ENCODE measurements at places on chromosomes 1 and 21.

DNA sequence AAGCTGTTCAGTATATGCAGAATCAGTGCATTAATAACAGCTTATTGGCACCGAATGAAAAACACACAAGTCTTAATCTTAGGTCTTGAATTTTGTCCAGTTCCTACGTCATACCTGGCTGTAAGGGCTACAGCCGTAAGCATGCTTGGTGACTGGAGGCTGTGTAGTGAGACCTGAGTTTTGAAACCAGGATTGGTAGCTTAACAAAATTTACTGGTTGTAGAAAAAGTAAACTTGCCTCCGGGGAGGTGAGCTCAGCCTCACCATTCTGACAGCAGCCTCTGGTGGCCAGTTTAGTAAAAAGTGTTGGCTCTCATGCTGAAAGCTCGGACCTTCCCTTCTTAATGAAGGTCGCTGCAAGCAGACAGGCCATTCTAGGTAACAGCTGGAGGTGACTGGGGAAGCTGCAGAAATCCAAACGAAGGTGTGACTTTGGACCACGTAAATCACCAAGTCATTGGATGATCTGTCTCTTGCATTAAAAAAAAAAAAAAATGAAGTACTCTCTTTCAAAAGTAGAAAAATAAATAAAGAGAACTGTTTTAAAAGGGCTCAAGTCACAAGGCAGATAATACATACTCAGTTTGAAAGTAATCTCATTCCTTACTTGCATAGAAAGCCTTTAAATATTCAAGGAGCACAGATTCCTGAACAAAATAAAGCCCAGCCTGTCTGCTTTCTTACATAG is 48.9 kb downstream of the HLCS start:
- DNase-seq = no peak

GRCh38 chr1:210898473-210898872 is 235.5 kb downstream of the KCNH1 start:
- no peak for DNase-seq

DNA sequence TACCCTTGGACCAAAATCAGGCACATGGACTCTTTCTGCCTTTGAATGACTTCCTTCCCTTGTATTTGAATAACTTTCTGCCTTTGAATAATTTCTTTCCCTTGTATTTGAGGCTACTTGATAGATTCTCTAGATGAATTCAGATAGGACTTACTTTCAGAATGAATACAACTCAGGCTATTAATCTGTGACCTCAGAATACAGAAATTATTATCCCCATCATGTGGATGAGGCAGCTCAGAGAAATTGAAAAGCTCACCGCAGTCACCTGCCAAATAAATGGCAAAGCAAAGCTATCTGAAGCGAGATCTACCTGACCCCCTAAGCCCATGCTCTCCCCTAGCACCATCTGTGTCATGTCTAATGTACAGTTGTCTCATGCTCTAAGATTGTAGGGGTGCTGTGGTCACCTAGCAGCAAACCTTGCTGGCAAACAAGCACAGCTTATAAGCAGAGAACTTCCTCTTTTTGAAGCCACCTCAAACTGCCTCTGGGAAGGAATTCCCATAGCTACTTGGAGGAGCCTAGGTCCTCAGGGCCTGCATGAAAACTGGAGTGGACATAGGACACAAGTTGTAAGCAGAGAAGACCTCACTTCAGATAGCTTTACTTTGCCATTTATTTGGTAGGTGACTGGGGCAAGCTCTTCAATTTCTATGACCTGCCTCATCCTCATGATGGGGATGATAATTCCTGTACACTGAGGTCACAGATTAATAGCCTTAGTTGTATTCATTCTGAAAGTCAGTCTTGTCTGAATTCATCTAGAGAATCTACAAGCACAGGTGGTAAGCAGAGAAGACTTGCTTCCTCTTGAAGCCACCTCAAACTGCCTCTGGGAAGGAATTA is 66.1 kb downstream of the FASLG start:
- DNase-seq = no peak

DNA sequence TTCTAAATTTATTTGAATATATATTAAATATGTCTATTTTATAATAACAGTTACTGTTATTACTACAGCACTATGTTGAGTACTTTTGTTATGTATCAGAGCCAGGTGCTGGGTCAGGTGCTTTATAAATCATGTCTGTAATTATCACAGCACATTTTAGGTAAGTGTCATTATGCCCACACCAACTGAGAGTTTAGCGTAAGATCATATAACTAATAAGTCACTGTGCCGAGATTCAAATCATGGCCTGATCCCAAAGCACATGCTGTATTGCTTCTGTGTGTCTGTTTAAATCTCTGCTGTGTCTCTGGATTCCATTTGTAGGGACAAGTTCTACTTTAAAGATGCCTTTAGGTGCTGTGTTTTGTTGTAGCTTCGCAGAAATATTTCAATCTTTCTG is 1.9 kb downstream of the GPSM2 start:
- DNase-seq = no peak

- DNase-seq = no peak
These were observed 66.7 kb downstream of the TGFBR3 start for GRCh38 chr1:91819038-91819788.

GRCh38 chr21:36913247-36914169 is 53.0 kb downstream of the HLCS start:
- no peak for DNase-seq

- peak; percentile 82 for DNase-seq
These were observed 65.9 kb downstream of the PIK3CD start for GRCh38 chr1:9717193-9718005.

- no peak for DNase-seq
These were observed 108.4 kb downstream of the CNIH3 start for GRCh38 chr1:224724566-224724965.

- DNase-seq = no peak
These were observed 77.2 kb downstream of the MPZL1 start for GRCh38 chr1:167798952-167799351.

DNA sequence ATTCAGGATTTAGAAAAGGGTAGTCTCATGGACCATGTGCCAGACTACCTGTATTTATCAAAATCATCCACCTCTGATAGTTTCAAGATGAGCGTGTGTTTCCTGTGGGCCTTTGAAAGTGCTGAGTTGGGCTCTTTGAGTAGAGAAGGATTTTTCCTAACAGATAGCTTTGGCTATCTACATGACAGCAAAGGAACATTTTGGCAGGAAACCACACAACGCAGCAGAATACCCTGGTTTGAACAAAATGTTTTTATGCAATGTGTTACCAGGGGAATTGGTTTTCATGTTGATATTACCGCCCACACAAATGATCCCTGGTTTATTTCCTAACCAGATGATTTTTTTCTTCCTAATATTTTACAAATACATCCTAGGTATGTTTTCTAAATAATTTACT is 431.4 kb downstream of the NEGR1 start:
- no peak for DNase-seq

- DNase-seq = no peak
These were observed 5.1 kb upstream of the ACTN2 start for GRCh38 chr1:236681219-236681618.

GRCh38 chr1:214632091-214632490 is 29.1 kb downstream of the CENPF start:
- no peak for DNase-seq

DNA sequence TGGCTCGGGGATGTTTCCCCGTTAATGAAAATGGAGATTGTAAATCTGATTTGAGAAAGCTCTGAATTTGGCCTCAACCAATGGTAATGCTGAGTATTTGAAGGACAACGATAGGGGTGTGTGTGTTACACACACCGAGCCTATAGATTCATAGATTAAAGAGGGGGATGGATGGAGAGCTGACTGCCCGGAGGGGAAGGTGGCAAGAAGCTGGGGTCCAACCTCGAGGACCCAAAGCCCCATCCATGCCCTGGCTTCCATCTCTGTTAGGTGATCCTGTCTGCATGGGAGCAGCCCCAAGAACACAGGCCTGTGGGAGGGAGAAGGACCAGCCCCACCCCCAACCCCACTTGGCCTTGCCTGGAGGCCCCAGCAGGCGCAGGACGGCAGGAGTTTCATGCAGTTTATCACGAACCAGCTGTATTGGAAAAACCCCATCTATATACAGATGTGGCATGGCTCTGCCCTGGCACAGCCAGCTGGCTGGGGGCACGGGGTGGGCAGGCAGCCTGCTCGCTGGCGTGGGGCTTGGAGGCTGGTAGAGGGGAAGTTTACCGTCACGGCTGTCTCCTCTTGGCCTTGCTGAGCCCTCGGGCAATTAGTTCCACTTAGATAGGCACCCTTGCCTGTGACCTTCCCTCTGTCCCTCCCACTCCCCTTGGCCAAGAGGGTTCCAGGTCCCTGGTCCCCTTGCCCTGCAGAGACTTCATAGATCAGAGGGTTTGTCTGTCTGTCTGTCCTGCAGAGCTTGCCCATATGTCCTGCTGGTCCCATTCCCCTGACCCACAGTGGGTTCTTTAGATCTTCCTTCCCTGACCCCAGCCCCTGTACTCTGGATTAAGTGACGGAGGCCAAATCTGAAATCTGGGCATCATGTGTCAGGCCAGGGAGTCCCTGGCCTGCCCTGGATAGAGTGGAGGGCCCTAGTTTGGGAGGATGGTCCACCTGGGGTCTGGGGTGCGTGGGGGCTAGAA is 3.0 kb downstream of the HSPB7 start:
- DNase-seq = no peak

- peak; percentile 36 for DNase-seq
These were observed 74.6 kb downstream of the ARID4B start for GRCh38 chr1:235253219-235253962.

GRCh38 chr1:48039088-48040054 is 42.2 kb upstream of the TRABD2B start:
- DNase-seq = no peak

GRCh38 chr1:154906621-154907081 is 29.9 kb downstream of the PMVK start:
- no peak for DNase-seq

- no peak for DNase-seq
These were observed 9.8 kb downstream of the OVGP1 start for GRCh38 chr1:111417755-111418154.

DNA sequence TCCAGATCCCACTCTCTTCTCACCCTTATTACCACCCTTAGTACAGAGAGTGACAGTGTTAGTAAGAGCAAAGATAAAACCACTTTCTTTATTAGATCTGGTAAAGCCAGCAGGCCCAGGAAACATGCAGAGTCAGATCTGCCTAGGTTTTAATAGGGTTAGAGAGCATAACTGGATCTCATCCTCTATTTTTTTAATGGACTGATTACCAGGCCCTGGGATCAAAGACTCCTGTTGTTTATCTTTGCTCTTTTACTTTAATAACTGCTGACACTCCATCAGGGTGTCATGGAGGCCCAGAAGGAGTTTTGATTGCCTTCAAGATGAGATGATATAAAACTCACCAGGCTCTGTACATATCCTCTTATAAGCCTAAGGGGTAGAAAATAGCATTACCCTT is 45.3 kb upstream of the RGS5 start:
- no peak for DNase-seq

DNA sequence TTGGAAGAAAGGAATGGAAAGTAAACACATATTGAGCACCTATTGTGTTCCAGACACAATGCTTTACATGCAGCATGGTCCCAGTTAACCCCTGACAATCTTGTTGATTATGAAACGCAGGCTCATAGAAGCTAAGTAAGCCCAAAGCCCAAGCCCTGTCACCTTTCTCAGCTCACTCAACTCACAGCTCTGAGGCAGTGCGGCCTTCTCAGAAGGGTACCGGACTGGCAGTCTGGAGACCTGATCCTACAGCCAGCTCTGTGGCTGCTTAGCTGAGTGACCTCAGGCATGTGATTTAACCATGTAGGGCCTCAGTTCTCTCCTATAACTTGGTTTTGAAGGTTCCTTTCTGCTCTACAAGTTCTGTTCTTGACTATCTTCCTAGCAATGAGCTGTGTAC is 464 bp upstream of the RNASEL start:
- DNase-seq = no peak

- DNase-seq = peak; percentile 1
These were observed 32.6 kb downstream of the NIBAN1 start for GRCh38 chr1:184941735-184942134.

DNA sequence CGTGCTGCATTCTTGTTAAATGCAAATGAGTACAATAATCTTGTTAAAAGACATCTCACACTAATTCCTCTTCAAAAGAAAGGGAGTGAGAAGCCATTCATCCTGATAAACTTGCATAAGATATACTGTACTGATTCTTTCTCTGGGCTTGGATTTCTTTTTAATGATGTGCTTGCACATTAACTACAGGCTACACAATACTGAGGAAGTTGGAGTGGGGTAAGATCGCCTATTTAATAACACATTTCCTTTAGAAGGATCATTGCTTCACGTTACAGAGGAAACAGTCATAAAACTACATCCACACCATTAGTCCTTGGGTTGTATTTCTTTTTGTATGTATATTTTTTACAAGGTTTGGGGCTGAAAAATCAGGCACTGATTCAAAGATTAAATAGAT is 36.6 kb downstream of the NRIP1 start:
- no peak for DNase-seq

GRCh38 chr1:77143529-77144121 is 75.6 kb downstream of the PIGK start:
- DNase-seq = no peak

DNA sequence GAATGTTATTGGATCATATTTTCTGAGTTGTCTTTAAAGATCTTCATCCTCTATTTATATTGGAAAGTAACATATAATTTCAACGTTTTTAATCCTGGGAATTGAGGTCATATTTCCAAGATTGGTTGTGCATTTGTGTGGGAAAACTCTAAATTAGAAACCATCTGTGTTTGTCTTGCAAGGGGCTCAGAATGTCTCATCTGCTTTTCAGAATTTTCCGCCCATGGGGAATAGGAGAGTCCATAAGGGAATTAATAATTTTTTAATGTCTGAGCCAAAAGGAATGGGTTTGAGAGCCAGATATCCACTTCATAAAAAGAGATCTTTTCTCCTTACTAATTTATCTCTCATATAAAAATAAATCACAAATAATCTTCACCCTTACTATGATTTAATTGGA is 84.8 kb upstream of the MAP1LC3C start:
- no peak for DNase-seq

GRCh38 chr1:35790670-35791069 is 17.1 kb upstream of the AGO4 start:
- no peak for DNase-seq

DNA sequence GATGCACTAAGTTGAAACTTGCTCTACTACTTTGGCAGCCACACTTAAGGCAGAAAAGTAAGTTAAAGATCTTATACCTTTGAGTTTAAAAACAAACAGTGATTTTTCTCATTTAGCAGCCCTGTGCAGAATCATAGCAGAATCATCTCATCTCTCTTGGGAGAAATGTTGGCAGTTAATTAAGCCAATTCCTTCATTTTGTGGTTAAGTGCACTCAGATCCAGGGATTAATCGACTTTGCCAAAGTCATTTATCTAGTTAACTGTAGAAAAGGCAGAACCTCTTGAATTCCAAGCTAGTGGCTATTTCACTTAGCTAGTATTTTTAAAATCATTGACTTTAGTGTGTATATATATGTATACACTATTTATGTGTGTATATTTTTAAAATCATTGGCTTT is 125.0 kb downstream of the GPR52 start:
- no peak for DNase-seq

GRCh38 chr21:39180429-39181019 is 2.7 kb downstream of the PSMG1 start:
- DNase-seq = no peak

- no peak for DNase-seq
These were observed 61.5 kb downstream of the LACTBL1 start for GRCh38 chr1:22910986-22911651.

GRCh38 chr21:40253112-40253511 is 385.9 kb downstream of the PCP4 start:
- DNase-seq = no peak

Data from activated T-cell treated with anti-CD3 and anti-CD28 coated beads for 24 hours (primary cell).